C1 segment of cervical spinal cord (tissue), 14 donors: ENCODE measurements at places on chromosomes 11 and 22.

- no peak for DNase-seq
These were observed 32.0 kb downstream of the NEFH start for GRCh38 chr22:29512031-29512430.

DNA sequence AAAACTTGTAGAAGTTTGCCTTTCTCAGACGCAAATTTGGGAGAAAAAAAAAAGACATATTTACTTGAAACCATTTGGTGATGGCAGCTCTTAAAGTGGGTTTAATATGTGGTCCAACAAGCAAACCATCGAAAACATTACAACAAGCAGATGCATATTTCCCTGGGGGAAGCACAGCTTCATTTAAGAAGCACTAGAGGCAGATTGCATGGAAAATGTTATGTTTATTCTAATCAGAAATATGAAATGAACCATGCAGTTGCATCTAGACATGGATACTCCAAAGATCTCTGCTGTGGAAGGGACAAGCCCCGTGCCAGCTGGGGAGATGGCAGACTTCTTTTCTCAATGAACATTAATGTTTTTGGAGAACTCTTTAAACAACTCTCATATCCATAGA, 57.4 kb upstream of the PARVA start:
- no peak for DNase-seq

- DNase-seq: no peak
These were observed 33.9 kb upstream of the PANX2 start for GRCh38 chr22:50136581-50137015.

DNA sequence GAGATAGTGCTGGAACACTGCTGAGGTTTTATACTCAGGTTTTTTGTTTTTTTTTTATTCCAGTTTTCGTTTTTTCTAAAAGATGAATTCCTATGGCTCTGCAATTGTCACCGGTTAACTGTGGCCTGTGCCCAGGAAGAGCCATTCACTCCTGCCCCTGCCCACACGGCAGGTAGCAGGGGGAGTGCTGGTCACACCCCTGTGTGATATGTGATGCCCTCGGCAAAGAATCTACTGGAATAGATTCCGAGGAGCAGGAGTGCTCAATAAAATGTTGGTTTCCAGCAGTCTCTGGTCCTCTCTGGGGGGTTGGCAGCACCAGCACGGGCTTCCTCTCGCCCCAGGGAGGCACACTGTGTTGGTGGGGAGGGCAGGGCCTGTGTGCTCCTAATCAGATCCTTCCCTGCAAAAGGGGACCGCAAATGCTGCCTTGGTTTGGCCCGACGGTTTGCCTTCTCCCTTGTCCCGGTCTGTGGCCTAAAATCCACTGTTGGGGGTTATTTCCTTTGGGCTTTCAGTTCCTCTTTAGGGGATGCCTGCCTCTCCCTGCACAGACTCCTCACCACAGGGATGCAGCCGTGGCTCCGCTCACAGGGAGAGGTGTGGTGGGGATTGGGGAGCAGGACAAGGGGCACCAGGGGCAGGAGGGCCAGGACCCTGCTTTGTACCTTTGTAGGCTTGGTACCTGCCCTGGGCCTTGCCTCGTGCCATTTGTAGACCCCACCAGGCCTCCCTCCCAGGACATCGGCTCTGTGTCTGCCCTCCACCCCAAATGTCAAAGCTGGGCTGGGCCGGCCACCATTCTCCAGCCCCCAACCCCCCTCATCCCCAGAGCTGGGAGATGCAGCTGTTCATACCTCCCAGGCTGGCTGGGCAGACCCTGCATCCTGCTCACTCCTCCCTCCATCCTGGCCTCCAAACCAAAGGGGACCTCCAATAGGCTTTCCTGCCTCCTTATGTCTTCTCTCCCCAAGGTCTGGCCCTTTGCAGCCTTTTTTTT, 13.5 kb downstream of the MCAT start:
- no peak for DNase-seq

DNA sequence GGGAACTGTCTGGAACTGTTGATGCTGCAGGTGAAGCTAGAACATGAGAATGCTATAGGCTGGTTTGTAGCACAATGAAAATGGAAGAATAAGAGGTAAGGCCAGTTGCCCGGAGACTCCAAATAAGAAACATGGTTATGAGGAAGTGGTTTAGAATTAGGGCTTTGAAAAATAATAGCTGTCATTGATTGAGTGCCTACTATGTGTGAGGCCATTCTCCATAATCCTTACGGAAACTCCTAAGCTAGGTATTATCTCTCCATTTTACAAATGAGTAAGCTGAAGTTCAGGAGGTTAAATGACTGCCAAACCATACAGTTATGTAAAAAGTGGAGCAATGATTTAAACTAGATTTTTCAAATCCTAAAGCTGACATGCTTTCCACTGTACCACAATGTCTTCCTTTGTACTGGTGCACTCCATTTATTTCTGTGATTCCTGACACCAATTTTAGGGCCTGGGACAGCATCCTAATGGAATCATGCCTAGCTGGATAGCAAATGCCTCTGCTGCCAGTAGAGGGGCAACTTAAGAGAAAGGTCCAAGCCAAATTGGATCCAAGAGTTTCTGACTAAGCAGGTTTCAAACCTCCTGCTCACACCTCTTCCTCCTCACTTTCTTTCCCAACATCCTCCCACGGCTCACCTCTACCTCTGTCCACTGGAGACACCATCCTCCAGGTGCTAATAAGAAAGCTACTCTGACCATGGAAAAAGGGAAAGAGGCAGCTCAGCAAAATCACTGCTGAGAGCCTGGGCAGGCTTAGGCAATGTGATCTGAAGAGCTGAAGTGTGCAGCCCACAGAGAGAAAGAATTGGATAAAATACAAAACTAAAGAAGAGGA, 46.9 kb upstream of the PICALM start:
- DNase-seq: no peak

DNA sequence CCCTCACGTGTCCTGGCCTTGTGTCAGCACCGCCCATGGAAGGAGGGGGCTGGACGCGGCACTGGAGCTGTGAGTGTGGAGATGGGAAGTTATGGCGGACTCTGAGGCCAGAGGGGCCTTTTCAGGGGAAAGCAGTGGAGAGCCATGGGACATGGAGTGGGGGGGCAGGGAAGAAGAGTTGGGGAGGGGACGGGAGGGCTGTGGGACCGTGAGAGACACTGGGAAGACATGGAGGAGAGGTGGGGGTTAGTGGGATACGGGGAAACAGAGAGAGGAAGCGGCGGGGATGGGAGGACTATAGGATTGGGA, 58.2 kb downstream of the FBXO7 start:
- no peak for DNase-seq

GRCh38 chr22:35749808-35750207, 32.1 kb downstream of the APOL5 start:
- no peak for DNase-seq

GRCh38 chr22:23266780-23267179, 86.5 kb downstream of the BCR start:
- DNase-seq: no peak

DNA sequence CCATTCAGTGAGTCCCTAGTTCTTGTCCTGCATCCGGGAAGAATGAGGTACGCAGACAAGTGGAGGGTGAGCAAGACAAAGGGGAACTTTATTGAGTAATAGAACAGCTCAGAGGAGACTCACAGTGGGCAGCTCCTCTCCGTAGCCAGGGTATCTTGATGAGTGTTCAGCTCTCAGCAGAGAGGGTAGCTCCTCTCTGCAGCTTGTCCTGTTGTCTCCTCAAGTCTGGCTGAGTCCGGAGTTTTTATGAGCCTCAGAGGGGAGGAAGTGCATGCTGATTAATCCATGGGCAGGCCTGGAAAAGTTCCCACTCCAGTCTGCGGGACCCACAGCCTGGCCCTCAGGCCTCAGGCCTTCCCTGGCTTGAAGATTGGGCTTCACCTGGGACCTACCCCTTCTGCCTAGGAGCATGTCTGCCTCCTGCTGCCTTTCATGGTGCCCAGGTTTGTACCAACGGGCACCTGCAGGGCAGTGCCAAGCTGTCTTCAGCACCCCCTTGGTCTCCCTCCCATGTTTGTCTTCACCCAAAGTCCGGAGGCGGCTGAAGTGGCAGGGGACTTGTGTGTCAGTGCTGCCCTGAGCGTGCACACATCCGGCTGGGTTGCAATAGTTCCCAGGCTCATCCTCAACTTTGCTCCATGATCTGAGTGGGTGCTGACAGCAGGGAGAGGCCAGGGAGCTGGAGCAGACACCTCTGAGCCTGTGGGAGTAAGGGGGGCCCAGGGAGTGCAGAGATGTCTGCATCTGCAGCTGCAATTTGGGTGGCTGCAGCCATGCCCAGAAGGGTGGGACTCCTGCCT, 134.2 kb downstream of the LDLRAD3 start:
- no peak for DNase-seq

DNA sequence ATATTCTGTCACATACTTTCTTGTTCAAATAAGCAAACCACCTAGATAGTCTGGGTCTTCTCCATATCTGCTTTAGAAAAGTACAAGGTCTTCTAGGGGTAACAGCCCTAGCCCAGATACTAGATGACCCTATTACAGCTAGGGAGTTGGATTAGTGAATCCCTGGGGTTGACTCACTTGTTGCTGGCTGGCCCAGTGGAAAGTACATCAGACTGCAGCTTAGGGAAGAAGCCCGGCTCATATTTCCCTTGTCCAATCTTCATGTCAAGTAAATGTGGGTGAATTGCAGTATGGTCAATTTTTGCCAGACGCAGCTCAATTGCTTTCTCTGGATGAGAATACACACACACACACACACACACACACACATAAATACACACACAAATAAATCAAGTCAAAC, 79.1 kb upstream of the SCUBE2 start:
- DNase-seq: no peak

GRCh38 chr11:109584001-109584972, 162.3 kb downstream of the C11orf87 start:
- no peak for DNase-seq

- DNase-seq: no peak
These were observed 577.9 kb upstream of the ANO5 start for GRCh38 chr11:21614961-21615360.

GRCh38 chr22:24137595-24137994, 43.7 kb upstream of the SUSD2 start:
- no peak for DNase-seq

DNA sequence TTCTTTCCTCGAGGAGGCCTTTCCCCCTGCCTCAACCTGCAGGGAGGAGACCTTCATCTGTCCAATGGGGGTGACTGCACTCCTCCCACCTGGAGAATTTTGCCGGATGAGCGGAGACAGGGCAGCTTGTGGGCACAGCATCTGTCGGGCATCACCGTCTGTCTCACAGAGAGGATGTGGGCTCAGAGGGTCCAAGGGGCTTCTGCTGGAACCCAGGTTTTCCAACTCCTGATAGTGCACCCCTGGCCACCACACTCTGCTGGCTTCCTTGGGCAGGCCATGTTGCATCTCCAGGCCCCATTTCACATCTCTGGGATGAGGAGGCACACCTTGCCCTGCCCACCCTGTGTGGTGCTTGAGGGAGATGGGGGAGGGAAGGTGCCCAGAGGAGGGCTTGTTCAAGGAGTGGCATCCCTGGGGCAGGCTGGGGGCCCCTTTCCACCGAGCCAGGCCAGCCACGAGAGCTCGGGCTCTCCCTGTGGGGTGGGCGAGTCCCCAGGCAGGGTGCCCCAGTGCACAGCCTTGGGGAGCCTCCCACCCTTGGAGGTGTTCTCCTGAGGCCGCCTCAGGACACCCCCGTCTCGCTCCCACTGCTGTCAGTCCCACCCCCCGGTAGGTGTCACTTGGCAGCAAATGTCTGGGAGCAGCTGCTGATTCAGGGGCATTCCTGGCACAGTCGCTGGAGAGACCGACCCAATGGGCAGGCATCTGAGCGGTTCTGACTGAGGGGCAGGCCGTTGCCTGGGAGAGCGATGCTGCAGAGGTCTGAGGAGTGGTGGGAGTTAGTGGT, 84.2 kb downstream of the MORC2 start:
- DNase-seq: no peak

DNA sequence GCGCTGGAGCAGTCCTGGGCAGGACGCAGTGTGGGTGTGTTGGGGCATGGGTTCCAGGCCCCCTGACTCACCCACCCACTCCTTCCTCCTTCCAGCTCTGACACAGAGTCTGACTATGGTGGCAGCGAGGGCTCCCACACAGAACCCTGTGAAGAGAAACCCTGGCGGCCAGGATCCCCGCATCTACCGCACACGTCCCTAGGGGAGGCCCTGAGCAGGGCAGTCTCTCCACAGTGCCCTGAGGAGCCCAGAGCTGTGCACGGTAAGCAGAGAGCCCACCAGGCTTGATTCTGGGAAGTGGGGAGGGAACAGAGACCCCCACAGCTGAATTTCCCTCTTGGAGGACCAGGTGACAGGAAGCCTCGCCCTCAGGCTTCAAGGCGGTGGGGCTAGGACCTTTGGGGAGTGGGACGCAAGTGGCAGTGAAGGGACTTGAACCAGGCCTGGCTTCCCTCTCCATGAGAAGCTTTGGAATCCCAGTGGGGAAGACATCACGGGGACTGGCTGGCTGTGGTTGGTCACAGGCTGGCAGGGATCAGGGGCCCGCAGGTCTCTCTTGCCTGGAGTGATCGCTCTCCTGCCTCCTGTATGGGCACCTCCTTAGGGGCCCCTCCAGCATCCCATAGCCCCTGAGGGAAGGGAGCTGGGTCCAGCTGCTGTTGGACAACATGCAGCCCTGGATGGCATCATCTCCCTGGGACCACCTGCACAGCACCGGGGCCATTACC, 96.4 kb upstream of the PARVA start:
- no peak for DNase-seq

DNA sequence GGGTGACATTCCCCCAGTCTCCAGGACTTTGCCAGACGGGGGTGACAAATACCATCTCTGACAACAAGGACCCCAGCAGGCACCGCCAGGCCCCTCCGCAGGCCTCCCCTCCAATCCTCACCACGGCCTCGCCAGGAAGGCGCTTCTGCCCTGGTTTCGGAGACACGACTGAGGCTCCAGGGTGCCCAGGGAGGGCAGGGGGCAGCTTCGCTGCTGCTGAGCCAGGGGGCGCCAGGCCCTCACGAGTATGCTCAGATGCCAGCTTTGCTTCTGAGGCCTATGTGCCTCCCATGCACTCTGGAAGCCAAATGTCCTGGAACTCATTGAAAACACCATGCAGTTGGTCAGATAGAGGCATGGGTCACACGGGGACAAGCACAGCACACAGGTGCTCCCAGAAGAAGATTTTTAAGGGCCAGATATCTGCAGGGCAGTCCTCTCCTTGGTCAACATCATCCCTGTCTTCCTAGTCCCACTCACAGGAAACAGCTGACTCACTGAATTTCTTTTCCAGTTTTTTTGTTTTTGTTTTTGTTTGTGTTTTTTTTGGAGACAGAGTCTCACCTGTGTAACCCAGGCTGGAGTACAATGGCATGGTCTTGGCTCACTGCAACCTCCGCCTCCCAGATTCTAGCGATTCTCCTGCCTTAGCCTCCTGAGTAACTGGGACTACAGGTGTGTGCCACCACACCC, 19.9 kb downstream of the BID start:
- DNase-seq: no peak

GRCh38 chr11:22957786-22958185, 97.5 kb upstream of the CCDC179 start:
- no peak for DNase-seq

- no peak for DNase-seq
These were observed 438.0 kb downstream of the TBC1D22A start for GRCh38 chr22:47200273-47201051.

GRCh38 chr11:94757037-94757735, 11.0 kb upstream of the AMOTL1 start:
- no peak for DNase-seq
